ENCODE measurements at places on chromosomes 7 and 10. TPM values are rescaled to one million over a fixed set of nuclear protein-coding genes. Genes with fewer than 3 reads are reported as not detected.

SLF2 gene
- 36.7 TPM for total RNA-seq

CTAGE4 gene
- total RNA-seq = 0.07 TPM

SPDYE6 gene
- total RNA-seq = not detected

ITIH5 gene
- not detected for total RNA-seq

SDK1 gene
- total RNA-seq = 0.18 TPM

C7orf57 gene
- total RNA-seq = 0.11 TPM

NRG3 gene
- 0.04 TPM for total RNA-seq

MRLN gene
- total RNA-seq = not detected

LOXL4 gene
- total RNA-seq = 1.3 TPM

EFCAB10 gene
- total RNA-seq = not detected

ASCC1 gene
- 26.8 TPM for total RNA-seq

SLC26A5 gene
- total RNA-seq = not detected

ZNF485 gene
- 2.0 TPM for total RNA-seq

ADIRF gene
- 36.5 TPM for total RNA-seq

LIMK1 gene
- total RNA-seq = 23.0 TPM

CABCOCO1 gene
- total RNA-seq = not detected

TAS2R4 gene
- 0.85 TPM for total RNA-seq

ITGB8 gene
- 5.1 TPM for total RNA-seq

All from pulmonary artery endothelial cell (primary cell).